ENCODE measurements at places on chromosomes 4 and X. TPM values are rescaled to one million over a fixed set of nuclear protein-coding genes. Genes with fewer than 3 reads are reported as not detected.

GRCh38 chrX:5771441-5771840, 457.2 kb downstream of the NLGN4X start:
- DNase-seq = no peak

DNA sequence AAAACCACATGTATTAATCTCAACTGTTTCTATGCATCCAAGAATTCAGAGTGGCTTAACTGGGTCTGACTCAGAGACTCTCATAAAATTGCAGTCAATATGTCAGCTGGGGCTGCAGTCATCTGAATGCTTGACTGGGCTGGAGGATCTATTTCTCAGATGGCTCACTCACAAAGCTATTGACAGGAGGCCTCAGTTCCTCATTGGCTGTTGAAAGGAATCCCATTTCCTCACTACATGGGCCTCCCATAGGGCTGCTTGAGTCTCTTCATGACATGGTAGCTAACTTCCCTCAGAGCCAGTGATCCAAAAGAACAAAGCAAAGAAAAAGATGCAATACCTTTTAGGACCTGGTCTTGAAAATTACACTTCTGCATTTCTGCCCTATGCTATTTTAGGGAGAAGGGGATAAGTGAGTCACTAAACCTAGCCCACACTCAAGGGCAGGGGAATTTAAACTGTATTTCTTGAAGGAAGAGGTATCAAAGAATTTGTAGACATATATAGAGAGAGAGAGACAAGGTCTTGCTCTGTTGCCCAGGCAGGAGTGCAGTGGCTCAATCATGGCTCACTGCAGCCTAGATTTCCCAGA, 9.8 kb downstream of the SCFD2 start:
- no peak for DNase-seq

DNA sequence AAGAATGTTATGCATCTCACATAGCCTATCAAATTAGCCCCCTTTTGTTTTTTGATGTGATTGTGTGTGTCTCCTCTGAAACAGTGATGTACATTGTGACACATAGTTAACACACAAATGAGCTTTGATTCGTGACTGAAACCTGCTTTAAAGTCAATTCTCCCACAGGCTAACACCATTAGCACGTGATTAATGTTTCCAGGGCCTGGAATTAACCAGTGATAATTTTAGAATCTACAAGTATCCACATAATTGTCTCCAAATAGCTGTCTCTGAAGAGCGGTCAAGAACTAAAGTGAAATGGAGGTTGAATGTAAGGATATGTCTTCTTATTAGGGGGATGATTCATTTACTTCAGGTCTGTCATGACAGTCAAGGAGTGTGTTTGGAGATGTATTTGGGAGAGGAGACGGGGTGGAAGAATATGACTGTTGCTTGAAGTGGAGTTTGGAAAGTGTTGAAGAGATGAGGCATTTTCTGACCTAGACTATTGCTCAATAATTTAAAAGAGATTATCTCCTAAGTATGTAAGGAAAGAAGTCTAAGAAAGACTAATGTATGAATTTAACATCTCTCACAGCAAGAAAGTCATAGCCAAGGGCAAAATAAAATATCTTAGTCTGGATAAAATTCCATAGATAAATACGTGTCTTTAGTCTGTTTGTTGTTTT, 13.7 kb upstream of the RASGEF1B start:
- no peak for DNase-seq

DNA sequence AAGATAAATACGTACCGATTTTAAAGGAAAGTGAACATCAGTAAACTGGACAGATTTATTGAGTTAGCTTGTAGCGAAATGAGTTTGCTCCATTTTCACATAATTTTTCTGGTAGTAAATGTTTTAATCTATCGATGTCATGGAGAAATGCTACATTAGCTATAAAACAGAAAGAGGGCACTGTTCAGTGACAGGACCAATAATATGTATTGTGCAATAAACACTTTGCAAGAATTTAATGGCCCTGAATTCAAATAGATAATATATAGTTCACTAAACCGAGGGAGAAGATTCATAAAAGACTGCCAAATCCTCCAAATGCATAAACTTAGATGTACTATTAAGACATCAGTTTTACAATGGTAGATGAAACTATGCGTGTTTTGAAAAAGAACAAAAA, 516.3 kb downstream of the ADGRL3 start:
- DNase-seq = no peak

GRCh38 chr4:73713650-73714049, 26.7 kb upstream of the CXCL8 start:
- DNase-seq = no peak

DNA sequence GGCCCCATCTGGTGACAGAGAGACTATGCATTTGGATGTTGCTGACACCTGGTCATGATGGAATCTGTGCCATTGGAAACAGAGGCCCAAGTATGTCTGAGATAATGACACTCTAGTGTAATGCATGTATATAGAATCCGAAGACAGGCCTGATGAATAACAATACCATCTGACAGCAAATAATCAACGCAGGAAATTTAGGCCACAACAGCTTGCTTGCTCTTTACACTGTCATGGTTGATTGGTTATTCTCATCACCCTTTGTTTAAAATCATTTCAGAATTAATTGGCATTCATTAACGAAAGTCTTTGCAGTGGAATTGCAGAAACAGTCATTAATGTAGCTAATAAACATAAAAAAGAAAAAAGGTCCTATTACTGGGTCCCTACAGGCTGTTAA, 194.8 kb downstream of the AFF2 start:
- DNase-seq = no peak

- DNase-seq = no peak
These were observed 488 bp downstream of the GPRIN3 start for GRCh38 chr4:89307178-89307445.

DNA sequence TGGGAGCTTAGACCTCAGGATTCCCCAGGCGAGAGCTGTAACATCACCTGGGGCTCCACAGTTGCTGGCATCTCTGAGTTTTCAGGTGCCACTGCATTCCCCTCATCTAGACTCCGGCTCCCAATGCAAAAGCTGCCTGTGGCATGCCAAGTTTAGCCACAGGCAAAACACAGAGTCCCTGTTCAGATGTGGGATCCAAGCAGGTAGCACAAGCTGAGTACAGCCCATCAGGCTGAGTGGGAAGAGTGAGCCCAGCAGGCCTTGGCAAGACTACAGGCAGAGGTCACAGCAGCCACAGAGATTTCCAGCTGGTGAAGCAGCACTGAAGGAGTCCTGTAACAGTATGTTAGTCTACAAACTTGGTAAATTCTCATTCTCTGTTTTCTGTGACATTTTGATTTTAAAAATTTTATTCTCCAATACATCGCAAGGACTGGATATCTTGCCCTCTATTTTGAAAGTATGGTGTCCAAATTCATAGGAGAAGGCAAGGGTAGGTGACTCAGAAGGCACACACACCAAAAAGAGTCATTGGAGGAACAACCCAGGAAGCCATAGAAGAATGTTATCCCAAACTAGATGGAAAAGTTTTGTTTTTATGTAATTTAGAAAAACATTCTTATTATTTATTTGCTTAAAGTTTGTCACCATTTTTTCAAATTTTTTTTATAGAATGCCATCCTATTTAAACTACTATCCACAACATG, 13.6 kb upstream of the CXCL2 start:
- no peak for DNase-seq

- DNase-seq = no peak
These were observed 272.4 kb upstream of the VCX start for GRCh38 chrX:7570432-7571029.

DNA sequence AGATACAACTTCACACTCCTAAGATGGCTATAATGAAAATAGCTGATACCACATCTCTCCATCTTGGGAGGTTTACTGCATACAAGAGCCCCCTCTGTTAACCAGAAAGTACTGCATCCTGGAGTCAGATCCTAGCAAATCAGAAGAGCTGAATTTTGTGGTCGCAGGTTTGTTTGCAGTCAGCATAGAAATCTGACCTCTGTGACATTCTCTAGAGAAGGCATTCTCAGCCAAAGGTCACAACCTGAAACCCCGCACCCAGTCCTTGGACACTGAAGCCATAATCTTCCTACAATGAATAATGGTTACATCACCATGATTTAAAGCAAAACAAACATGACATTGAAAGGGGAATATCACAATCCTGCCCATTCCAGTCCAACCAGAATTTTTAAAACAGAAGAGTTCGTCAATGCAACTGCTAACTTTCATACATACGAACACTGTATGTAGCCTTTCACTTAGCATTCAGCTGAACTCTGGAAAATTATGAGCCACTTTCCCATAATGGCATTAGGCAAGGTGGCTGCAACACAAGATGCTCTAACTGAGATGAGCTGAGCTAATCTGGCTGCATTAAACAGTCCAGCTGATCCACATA, 17.6 kb downstream of the HS6ST2 start:
- no peak for DNase-seq

- no peak for DNase-seq
These were observed 20.5 kb downstream of the SLC25A5 start for GRCh38 chrX:119488749-119489148.

DNA sequence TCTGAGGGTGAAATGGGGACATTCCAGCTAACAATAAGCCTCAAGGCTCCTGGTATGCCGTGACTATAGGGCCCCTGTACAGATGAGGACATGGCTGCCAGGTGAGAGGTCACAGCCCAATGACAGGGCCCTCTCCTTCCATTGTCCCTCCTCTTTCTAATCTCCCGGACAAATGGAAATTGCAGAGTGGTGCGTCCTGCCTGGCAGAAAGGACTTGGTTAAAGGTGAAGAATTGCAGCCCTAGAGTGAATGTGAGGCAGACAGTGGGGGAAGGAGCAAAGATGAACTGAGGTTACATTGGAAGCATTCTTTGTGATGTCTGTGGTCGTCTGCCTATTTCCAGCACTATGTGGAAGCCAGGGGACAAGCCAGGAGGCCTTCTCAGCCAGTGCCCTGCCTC, 6.7 kb upstream of the UCP1 start:
- no peak for DNase-seq

GRCh38 chr4:162170509-162170908, 6.7 kb upstream of the FSTL5 start:
- DNase-seq = no peak

DNA sequence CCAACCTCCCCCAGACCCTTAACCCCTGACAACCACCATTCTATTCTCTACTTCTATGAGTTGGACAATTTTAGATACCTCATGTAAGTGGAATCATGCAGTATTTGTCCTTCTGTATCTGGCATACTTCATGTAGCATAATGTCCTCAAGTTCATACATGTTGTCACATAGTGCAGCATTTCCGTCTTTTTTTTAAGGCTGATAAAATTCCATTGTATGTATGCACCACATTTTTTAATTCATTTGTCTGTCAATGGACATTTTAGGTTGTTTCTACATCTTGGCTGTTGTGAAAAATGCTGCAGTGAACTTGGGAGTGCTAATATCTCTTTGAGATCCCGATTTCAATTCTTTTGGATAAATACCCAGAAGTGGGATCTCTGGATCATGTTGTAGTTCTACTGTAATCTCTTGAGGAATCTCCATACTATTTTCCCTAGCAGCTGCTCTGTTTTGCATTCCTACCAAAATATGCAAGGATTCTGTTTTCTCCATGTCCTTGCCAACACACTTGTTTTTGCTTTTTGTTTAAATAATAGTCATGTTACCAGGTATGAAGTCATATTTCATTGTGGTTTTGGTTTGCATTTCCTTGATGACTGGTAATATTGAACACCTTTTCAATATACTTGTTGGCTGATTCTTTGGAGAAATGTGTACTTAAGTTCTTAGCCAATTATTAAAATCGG, 48.8 kb upstream of the ADAD1 start:
- DNase-seq = no peak

Gene NHS
- 19.7 TPM for polyA plus RNA-seq

Gene HCCS
- polyA plus RNA-seq = 28.7 TPM

Gene RTL3
- polyA plus RNA-seq = not detected

Gene HAND2
- 1.2 TPM for polyA plus RNA-seq

Data from right renal pelvis (tissue), 4 donors.